ENCODE measurements at places on chromosomes 3 and 15.
A peak's percentile ranks its signal among the peaks of the same experiment; 100 is the strongest.

DNA sequence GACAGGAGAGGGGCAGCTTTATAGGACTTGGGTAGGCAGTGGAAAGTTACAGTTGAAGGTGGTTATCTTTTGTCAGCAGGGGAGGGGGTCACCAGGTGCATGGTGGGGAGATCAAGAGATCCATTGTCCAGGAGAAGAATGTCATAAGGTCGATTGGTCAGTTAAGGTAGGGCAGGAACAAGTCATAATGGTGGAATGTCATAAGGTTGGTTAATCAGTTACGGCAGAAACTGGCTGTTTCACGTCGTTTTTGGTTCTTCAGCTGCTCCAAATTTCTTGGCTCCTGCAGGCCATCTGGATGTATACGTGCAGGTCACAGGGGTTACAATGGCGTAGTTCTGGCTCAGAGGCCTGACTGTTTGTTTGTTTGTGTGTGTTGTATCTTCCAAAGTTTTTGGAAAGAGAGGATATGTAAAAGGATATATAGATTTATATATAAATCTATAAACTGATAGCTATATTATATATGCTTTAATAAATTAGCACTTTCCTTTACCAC lies 565.1 kb downstream of the ZNF385D start:
- DNase-seq, result no peak

GRCh38 chr3:14265246-14265962 lies 86.8 kb downstream of the LSM3 start:
- DNase-seq, result no peak

DNA sequence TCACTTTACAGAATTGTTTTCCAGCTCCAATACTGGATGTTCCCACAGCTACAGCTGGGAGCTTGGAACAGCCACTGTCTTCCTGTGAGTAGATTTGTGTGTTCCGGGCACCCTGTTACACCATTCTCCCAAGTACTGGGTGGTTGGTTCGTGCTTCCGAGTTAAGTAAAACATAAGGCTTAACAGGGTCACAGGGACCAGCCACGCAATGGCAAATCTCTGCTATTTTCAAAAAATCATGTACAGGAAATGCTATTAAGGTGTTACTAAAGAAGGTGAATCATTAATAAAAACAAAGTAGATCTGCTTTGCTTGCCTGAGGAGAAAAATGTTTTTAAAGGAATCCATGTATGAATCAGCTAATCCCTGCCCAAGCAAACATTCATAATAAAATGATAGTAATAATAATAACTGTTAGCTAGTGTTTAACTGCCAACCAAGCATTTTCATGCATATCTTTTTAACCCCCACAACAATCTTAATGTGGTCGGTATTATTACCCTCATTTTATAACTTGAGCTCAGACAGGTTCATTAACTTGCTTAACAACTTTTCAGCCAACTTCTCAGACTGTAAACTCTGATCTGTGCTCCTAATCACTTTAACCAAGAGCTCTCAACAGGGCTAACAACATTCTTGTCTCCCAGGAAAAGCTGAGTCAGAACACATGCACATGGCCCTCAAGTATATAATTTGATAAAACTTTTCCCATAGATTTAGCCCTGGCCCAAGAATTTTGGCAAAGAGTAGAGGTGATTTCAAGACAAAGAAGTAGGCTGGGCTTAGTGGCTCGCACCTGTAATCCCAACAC lies 2.7 kb upstream of the C2CD4A start:
- no peak for DNase-seq

- DNase-seq, result no peak
Observed at GRCh38 chr3:77699125-77699691, 659.3 kb downstream of the ROBO2 start.

DNA sequence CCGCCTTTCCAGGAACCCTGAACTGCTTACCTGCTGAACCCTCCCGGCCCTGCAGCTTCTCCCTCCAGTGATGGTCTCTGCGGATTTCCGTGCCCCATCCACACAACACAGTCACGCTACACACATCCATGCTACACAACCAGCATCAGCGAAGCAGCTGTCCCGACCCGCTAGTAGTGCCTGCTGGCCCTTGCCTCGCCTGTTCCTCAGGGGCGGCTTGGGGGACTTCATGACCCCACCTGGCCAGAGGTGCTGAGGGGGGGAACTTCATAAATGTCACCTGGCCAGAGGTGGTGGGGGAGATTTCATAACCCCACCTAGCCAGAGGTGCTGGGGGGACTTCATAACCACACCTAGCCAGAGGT lies 530 bp upstream of the TUBGCP5 start:
- no peak for DNase-seq

DNA sequence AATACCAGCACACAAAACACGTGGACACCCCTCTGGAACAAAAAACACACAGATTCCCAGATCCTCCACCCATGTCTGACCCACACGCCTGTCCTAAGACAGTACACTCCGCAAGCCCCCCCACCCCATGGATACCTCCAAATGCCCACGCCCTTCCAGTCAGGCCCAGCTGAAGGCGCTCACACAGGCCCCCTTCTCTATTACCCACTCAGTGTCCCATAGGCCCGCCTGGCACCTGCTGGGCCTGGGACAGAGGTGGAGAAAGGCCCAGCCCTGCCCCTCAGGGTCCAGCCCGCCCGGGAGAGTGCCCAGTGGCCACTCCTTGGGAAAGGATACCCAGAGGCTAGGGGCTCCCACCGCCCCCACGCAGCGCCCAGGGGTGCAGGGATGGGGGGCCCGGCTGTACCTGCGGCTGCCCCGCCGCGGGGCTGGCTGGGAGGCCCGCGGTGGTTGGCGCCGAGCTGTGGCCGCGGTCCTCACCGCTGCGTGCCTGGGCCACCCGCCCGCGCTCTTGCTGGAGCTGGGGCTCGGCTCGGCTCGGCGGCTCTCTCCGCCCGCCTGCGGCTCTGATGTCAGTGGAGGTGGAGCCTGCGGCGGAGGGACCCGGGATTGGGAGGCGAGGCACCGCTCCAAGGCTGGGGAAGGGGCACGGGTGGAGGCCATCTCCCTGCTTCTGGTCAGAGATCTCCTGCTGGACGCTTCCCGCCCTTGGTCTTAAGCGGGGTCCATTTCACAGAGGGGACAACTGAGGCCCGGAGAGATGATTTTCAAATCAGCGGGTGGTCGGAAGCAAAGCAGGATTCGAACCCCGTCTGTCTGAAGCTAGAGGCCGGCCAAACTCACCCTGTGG lies at the start of gene CAMK1:
Gene CAMK1, minus strand, starts transcription at position 522 of the 850 bp plus-strand sequence. CDS start 2,198 bp downstream, outside the sequence.
- peak; percentile 79 for DNase-seq

DNA sequence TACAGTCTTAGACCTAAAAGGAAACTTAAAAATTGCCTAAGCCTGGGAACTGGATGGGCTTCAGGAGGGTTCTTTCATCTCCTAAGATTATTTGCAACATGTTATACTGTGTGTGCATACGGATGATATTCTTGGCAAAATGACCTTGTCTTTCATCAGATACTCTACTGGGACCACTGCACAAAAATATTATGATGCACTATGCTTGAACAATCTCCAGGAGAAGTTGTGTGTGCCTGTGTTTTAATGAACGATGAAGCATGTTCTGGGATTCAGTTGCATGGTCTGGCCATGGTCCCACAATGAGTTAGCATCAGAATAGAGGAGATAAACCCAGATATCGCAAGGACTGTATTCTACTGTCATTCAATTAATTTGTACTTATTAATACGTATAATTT lies 68.7 kb downstream of the GAP43 start:
- DNase-seq, result no peak

GRCh38 chr3:45198264-45199260 lies 27.5 kb downstream of the TMEM158 start:
- no peak for DNase-seq

- DNase-seq, result no peak
Observed at GRCh38 chr3:41418961-41419691, 219.8 kb downstream of the CTNNB1 start.

DNA sequence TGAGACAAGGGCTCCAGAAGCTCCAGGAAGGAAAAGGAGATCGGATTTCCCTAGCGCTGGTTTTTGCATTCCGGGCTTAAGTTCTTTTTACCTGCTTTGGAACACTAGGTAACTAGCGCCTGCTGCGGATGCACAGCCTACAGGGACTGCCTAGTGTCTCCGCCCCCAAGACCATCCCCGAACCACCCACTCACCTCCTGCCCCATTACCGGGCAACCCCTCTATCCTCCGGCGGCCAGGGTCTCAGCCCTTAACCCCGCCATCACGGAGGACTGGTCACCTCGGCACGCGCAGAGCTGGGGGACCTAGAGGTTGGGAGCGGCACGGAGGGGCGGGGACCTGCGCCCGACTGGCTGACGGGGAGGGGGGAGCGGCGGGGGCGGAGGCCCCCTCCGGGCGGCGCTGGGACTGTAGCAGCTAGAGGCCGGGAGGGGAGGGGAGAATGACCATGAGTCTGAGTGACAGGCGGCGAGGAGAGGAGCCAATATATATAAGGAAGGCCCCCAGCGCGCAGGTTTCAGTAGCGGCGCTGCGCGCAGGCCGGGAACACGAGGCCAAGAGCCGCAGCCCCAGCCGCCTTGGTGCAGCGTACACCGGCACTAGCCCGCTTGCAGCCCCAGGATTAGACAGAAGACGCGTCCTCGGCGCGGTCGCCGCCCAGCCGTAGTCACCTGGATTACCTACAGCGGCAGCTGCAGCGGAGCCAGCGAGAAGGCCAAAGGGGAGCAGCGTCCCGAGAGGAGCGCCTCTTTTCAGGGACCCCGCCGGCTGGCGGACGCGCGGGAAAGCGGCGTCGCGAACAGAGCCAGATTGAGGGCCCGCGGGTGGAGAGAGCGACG lies at the start of gene DLL4:
Gene DLL4, plus strand, starts transcription at position 520 of the 839 bp plus-strand sequence. CDS start 329 bp downstream, outside the sequence.
- peak; percentile 49 for DNase-seq

DNA sequence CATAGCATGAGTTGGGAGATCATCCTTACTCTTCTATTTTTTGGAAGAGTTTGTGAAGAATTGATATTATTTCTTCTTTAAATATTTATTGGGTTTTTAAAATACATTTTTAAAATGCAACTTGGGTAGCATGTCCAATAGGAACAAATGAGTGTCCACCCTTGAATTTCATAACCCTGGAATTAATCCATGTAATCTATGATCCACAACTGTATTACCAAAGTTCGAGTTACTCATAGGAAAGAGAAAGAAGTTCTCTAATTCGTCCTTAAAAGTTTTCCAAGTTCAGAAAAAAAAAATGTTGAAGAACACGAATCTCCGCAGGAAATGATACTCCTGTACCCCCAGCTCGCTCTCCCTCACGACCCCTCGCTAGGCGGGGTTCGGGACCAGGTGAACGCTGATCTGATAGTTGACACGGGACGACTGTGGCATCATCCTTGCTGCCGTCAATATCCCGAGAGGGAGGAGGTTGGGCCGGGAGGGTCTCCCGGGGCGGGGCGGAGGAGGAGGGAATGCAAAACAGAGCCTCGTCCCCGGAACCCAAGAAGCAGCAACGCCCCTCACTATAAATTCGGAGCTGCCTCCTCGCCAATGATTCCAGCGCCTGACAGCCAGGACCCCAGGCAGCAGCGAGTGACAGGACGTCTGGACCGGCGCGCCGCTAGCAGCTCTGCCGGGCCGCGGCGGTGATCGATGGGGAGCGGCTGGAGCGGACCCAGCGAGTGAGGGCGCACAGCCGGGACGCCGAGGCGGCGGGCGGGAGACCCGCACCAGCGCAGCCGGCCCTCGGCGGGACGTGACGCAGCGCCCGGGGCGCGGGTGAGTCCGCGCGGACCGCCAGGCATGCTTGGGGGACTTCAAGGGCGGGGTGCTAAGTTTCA lies at the start of gene AGTR1:
Gene AGTR1, plus strand, starts transcription at position 598 of the 884 bp plus-strand sequence. CDS start 43,133 bp downstream, outside the sequence.
- DNase-seq, result peak; percentile 52

DNA sequence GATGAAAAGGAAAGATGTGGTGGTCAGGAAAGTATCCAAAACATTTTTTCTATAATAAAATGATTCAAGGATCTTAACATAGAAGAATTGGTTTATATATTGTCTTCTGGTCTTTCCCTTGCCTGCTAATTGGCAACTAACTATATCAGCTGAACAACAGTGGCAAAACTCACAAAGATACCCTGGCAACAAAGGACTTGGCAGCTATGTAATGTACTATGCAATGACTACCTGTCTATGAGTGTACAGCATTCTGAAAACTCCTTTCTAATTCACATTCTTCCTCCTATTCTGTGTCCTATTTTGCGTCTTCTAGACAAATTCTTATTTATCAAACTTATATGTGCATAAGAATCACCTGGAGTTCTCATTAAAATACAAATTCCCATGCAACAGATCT lies 15.7 kb upstream of the SERPINI2 start:
- DNase-seq, result no peak

DNA sequence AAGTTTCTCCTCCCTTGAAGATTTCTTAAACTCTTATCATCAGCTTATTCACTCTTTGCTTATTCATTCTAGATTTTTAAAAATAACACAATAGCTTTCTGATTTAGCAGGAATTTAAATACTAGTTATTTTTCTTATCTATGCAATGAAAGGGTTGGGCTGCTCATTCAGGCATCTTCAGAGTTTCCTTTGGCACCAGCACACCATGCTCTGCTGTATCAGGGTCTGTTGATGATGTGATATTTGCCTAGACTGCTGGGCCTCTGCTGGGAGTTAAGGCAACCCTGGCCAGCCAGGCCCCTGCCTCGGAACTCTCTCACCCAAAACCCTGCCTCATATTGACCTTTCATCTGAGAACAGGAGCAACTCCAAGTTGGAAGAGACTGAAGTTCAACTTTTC lies 35.0 kb downstream of the DRD3 start:
- no peak for DNase-seq

GRCh38 chr3:62446337-62446940 lies 73.1 kb upstream of the FEZF2 start:
- no peak for DNase-seq

DNA sequence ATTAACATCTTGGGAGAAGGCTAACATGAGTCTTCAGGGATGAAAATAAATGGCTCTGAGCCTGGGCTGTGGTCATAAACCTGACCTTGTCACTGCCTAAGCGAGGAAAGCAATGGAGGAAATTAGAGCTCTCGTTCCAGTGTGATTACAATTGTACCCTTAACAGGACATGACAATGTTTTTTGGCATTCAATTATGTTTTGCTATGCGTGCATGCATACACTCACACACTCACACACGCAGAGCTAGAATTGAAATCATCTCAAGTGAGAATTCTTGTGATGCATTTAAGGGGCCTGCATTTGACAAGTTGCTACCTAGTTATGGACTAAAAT lies 24.1 kb downstream of the ZNF80 start:
- DNase-seq, result no peak

DNA sequence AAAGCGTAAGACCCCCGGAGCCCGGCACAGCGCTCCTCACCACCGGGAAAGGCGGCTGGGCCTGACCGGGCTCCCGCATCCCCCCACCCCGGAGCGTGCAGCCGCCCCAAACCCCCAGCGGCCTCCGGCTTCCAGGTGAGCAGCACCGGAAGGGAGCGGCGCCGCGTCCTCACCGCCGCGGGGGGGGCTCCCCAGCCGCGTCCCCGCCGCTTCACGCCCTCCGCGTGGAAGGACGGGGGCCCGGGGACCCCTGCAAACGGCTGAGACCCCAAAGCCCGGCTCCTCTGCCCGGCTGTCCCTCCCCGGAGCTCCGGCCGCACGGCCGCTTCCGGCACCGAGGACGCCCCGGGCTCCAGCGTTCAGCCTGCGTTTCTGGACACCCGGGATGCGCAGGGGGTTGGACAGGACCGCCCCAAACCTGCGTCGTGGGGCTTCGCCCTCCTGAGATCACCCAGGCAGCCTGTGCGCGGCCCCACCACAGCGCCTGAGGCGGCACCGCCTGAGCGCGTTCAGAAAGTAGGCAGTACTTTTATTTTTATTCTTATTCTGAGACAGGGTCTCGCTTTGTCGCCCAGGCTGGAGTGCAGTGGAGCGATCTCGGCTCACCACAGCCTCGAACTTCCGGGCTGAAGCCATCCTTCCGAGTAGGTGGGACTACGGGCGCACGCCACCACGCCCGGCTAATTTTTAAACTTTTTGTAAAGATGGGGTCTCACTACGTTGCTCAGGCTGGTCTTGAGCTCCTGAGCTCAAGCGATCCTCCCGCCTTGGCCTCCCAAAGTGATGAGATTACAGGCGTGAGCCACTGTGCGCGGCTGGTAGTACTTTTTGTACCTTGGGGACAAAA lies 51.6 kb upstream of the BLM start:
- peak; percentile 51 for DNase-seq

- no peak for DNase-seq
Observed at GRCh38 chr3:194910414-194910984, 224.8 kb downstream of the FAM43A start.

Measured in pancreas (tissue), 10 donors.